ENCODE measurements at places on chromosomes 1 and 21. TPM values are rescaled to one million over a fixed set of nuclear protein-coding genes. Genes with fewer than 3 reads are reported as not detected.

DNA sequence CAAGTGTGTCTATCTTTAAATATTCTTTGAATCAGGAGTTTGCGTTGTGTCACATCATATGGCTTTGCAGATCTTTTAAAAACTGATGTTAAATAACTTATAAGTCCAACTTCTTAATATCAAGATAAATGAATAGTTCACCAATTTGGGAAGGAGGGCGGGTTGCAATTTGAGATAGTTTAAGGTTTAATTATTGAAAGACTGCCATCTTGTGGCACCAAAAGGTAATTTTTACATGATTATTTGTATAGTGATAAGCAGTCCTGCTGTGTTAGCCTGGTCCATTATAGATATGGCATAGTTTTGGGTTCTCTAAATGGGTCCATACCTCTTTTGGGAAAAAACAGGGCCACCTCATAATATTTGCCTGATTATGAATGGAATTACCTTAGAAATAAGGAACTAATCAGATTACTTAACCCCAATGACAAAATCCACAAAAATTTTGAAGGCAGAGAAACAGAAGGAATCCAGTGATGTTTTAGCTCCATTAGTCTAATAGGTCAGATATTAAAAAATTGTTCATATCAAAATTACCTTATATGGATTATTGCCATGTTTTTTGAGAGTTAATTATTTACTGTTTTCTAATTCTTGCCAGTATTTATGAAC lies 64.3 kb downstream of the PRKAA2 start:
- DNase-seq = no peak

- no peak for DNase-seq
These were observed 35.7 kb upstream of the MYSM1 start for GRCh38 chr1:58735586-58735985.

The TPTE gene
- polyA plus RNA-seq = not detected

DNA sequence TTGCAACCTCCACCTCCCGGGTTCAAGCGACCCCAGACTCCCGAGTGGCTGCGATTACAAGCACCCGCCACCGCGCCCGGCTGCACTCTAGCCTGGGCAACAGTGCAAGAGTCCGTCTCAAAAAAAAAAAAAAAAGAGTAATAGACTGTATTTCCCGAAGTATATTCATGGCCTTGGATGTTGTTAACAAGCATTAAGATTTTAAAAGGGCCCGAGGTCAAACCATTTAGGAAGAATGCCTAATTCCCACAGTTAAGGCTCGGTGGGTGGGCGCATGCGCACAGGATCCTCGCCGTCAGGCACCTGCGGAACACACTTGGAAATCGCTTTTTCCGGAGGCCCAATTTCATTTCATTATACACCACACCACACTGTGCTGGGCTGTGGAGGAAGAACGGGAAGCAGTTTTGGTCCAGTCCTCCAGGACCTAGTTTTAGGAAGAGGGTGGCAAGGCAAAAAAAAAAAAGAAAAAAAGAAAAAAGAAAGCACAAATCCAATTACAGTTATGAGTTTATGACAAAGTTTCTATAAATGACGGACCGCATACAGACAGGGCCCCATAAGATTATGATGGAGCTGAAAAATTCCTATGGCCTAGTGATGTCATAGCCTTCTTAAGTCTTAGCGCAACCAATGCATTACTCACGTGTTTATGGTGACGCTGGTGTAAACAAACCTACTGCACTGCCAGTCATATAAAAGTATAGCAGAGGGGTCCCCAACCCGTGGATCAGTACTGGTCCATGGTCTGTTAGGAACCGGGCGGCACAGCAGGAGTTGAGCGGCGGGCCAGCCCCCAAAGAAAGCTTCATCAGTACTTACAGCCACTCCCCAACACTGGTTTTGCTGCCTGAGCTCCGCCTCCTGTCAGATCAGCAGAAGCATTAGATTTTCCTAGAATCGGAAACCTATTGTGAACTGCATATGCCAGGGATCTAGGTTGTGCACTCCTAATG lies 38.2 kb downstream of the H3-3A start:
- peak; percentile 23 for DNase-seq

GRCh38 chr1:213876531-213876930 lies 111.2 kb upstream of the PROX1 start:
- DNase-seq = no peak

GRCh38 chr1:6181347-6181770 lies 1.2 kb upstream of the CHD5 start:
- no peak for DNase-seq

The IVL gene
- polyA plus RNA-seq = 0.03 TPM

DNA sequence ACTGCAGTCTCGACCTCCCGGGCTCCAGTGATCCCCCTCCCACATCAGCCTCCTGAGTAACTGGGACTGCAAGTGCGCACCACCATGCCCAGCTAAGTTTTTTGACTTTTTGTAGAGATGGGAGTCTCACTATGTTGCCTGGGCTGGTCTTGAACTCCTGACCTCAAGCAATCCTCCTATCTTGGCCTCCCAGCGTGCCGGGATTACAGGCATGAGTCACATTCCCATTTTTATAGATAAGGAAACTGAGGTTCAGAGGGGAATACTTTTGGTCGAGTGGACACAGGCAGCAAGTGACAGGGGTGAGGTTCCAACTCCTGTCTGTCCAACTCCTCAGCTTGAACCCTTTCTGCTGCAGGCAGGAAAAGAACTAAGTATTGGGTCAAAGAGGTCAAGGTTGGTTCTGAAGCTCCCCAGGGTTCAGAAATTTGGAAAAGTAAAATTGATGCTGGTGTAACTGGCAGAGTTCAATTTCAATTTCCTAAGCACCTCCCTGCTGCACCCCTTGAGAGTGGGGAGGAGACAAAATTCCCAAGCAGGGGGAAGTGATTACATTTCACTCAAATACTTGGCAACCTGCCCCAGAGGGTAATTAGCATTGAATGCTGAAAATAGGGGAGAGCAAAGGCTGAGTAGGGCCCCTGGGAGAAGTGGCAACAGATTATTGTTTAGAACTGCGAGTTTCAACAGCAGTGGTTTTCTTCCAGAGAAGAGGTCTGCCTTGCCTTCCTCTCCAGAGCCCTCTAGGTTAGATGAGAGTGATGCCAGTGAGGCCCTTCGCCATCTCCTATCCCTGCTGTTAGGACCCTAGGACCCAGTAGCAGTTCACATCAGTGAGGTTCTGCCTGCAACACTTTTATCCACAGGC lies 17.5 kb upstream of the ALPL start:
- peak; percentile 35 for DNase-seq

- DNase-seq = no peak
These were observed 37.2 kb downstream of the WNT4 start for GRCh38 chr1:22105611-22106207.

DNA sequence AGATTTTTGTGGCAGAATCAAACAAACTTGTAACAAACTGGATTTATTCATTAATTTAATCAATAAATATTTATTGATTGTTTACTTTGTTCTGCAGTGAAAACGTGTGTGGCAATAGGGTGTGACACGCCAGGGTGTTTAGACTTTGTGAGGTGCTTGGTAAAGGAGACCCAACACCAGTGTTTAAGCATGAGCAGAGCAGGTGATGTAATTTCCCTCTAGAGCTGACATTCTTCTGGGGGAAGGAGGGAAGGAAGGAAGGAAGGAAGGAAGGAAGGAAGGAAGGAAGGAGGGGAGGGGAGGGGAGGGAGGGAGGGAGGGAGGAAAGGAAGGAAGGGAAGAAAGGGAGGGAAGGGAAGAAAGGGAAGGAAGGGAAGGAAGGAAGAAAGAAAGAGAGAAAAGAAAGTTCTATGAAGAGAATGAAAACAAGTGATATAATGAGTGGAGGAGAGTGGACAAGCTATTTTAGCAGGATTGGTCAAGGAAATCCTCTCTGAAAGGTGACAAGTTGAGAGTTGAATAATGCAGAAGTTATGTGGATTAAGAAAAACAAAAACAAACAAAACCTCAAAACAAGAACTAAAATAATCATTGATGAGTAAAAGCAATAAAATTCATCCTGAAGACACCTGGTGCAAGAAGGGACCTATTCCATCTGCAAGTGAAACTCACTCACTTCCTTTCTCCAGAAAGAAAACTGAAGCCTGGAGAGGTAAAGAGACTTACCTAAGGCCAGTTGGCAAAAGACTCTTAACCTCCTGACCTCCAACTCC lies 60.8 kb downstream of the TSEN15 start:
- no peak for DNase-seq

The FMO3 gene
- polyA plus RNA-seq = 0.58 TPM

- DNase-seq = no peak
These were observed 300.7 kb downstream of the SIPA1L2 start for GRCh38 chr1:232329103-232329813.

- DNase-seq = no peak
These were observed 682.0 kb upstream of the B3GALT2 start for GRCh38 chr1:193868425-193868824.

DNA sequence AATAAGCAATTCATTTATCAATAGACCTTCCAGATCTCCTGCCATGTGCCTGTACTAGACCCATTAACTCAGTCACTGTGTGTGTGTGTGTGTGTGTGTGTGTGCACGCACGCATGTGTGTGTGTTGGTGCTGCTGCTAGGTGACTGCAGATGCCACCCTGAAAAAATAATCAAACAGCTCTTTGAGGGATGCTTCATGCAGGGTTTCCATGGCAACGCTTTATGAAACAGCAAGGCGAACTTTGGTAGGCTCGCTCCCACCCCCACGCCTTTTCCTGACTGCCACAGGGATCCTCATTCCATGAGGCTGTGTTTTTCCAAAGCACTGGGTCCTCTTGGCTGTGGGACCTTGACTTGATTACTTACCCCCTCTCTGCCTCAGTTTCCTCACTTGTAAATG lies 94.0 kb downstream of the HMGB4 start:
- DNase-seq = no peak

GRCh38 chr21:44854391-44854663 lies 19.2 kb downstream of the PTTG1IP start:
- no peak for DNase-seq

The OR2T35 gene
- polyA plus RNA-seq = not detected

DNA sequence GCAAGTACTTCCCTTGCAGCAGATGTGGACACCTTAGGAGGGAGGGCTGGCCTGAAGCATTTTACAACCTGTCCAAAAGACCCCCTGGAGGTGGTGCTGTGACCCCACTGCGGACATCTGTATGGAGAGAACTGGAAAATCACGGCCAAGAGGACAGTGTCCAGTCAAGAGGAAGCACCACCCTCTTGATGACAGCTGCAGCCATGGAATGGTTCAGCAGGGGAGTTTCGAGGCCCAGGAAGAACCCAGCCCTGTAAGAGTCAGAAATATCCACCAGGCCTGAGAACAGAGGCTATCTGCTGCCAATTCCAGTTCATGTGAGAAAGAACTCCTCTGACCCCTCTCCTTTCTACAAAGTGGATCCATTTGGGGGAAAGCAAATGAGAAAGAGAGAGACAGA lies 126.8 kb downstream of the PLXNA2 start:
- no peak for DNase-seq

GRCh38 chr1:222329493-222330045 lies 218.3 kb downstream of the HHIPL2 start:
- no peak for DNase-seq

The MAGOH gene
- 63.4 TPM for polyA plus RNA-seq

GRCh38 chr1:29758781-29759499 lies 522.6 kb downstream of the PTPRU start:
- DNase-seq = no peak

The CELA3B gene
- 0.24 TPM for polyA plus RNA-seq

GRCh38 chr1:10980094-10980577 lies 32.3 kb upstream of the TARDBP start:
- DNase-seq = peak; percentile 76

The C4BPB gene
- not detected for polyA plus RNA-seq

GRCh38 chr1:154951901-154952657 lies 3.8 kb downstream of the PBXIP1 start:
- DNase-seq = no peak

DNA sequence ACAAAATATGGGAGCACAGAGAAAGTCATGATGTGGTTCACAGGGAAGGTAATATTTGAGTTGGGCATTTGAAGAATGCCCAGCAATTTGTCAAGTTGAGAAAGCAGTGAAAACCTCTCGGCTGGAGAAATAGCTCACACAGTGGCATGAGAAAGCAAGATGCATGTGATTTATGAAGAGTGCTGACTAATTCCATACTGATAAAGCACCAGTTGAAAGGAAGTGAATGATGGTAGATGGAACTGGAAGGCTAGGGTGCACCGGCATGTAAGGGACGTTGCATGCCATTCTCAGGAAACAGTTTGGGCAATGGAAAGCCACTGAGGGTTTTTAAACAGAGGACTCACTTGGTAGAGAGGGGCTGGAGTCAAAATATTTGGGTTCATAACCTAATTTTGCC lies 53.5 kb upstream of the MTF2 start:
- no peak for DNase-seq

The FAM151A gene
- polyA plus RNA-seq = 1.9 TPM

- peak; percentile 60 for DNase-seq
These were observed 55.5 kb upstream of the PSEN2 start for GRCh38 chr1:226814751-226815537.

Data from heart left ventricle (tissue), 16 donors.